Left ventricle myocardium inferior (tissue), 1 donor: ENCODE measurements at places on chromosomes 11 and 22. TPM values are rescaled to one million over a fixed set of nuclear protein-coding genes. Genes with fewer than 3 reads are reported as not detected.

RNF169 gene
- total RNA-seq = 9.6 TPM

SNX32 gene
- not detected for total RNA-seq

MALAT1 gene
- 6,576 TPM for total RNA-seq

HORMAD2 gene
- total RNA-seq = not detected

MS4A7 gene
- total RNA-seq = 13.1 TPM

TBX1 gene
- 8.0 TPM for total RNA-seq

CCDC87 gene
- 0.41 TPM for total RNA-seq

CHRNA10 gene
- total RNA-seq = 1.0 TPM

MYBPC3 gene
- 2,538 TPM for total RNA-seq

OR8H1 gene
- total RNA-seq = not detected

NLRX1 gene
- total RNA-seq = 32.2 TPM

OR52A1 gene
- total RNA-seq = not detected

SCGB1D2 gene
- 1.6 TPM for total RNA-seq

VPREB1 gene
- total RNA-seq = not detected

MOGAT2 gene
- total RNA-seq = not detected

FZD4 gene
- 26.5 TPM for total RNA-seq

TEX12 gene
- 0.22 TPM for total RNA-seq

SERPING1 gene
- 94.6 TPM for total RNA-seq
